ENCODE measurements at places on chromosomes 13 and 19.
A peak's percentile ranks its signal among the peaks of the same experiment; 100 is the strongest.

DNA sequence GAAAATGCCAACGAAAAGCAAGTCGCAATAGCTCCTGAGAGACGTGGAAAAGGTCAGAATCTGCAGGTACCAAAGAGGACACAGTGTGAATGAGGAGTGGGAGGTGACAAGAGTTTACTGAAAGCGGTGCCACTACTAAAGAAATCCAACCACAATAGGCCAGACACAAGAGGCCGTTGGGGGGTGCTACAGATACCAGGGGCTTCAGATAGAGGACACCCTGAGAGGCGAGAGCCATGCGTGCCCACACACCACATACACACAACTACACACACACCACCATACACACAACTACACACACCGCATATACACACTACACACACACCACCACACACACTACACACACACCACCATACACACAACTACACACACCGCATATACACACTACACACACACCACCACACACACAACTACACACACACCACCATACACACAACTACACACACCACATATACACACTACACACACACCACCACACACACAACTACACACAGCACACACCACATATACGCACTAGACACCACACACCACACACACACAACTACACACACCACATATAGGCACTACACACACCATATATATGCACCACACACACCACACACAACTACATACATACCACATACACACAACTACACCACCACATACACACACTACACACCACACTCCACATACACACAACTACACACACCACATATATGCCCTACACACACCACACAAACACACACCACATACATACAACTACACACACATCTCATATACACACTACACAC lies 28.5 kb downstream of the CRYL1 start:
- no peak for DNase-seq

DNA sequence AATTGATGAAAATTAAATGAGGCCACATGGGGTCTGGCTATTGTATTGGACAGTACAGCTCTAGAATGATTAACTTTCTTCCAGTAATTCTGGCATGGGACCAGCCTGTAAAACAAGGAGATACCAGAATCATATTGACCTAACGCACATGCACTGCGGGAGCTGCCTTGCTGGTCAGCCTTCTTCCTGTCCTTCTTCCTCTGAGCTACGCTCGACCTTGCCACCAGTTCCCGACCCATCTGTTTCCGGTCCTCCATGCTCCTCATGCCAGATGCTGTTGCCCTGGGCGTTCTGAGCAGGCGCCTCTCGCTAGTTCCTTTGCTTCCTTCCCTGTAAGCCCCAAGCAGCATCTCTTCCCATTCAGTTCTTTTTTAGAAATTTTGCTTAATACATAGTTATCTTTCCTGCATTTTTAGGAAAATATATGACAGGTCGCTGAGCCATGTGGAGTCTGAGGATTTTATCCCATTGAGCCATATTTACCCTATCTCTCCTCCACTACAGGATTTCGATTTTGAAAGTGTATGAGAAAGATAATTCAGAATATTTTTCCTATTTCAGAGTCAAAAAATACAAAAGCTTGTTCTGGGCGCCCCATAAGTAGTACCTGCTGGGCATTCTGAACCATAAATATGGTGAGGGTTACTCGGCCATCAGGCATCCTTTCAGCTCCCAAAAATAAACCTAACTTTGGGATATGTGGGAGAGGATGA lies 38.6 kb downstream of the TNFRSF19 start:
- no peak for DNase-seq

DNA sequence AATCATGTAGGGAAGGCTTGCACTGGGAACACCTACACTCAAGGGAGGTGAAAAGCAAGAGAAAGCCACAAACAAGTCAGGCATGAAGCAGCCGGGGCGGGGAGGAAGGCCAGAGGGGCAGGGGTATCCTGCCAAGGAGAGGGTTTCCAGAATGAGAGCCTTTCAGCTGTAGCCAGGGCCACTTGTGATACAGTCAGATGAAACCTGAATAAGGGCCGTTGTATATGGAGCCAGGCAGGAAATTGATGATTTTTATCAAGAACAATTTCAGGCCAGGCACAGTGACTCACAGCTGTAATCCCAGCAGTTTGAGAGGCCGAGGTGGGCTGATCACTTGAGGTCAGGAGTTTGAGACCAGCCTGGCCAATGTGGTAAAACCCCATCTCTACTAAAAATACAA lies 4.4 kb downstream of the TRPM4 start:
- DNase-seq = no peak

GRCh38 chr19:40718774-40719391 lies 2.0 kb downstream of the ITPKC start:
- DNase-seq = no peak

DNA sequence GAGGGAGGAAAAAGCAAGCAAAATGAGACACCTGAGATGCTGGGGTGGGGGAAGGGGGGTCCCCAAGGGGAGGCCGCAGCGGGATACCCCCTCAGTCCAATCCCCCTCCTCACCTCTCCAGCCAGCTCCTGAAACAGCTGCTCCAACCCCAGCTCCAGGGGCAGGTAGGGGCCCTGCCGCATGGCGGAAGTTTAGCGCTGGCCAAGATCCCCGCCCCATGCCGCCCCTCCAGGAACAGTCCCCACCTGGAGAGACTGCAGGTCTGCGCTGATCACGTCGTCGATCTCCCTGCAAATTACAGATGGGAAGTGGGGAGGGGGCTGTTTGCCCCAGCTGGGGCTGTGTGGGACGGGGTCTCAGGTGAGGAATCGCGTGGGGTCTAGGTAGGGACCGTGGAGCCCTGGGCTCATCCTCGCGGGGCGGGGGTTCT lies 9.0 kb downstream of the CAPN12 start:
- peak; percentile 21 for DNase-seq

GRCh38 chr13:53254500-53254899 lies 225.9 kb downstream of the OLFM4 start:
- DNase-seq = no peak
